ENCODE measurements at places on chromosomes 11 and 22.
A peak's percentile ranks its signal among the peaks of the same experiment; 100 is the strongest.

DNA sequence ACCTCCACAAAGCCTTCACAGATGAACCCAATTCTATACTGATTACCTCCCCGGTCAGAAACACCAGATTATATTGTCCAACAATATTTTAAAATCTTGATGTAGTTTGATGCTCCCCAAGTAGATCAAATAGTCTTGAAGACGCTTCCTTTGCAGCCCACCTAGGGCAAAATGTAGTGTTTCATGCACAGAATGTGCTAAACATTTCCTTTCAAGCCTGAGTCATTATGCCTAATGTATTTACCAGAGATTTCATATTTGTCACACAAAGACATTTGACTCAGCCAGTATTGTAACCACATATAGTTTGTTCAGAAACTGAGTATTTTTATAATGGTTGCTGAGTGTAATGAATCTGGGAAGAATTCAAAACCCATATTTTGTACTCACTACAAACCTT is 1396.8 kb downstream of the LRRC4C start:
- no peak for DNase-seq

GRCh38 chr11:59668188-59668949 is 468 bp downstream of the PATL1 start:
- no peak for DNase-seq

DNA sequence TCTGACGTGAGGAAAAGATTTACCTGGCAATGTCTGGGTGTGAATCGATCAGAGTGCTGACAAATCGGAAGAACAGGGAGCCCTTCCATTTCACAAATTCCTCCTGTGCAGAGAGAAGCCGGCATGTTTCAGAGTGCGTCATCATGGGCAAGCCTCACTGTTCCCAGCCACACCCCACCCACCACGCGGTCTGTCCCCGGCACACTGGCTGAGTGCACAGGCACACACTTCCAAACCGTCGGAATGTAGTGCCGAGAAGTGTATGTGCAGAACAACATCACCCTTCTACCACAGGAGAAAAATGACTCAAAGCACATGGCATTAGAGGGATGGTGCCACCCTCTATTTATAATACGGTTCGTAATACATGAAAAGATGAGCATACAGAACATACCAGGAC is 47.5 kb downstream of the NCAPD3 start:
- DNase-seq: no peak

DNA sequence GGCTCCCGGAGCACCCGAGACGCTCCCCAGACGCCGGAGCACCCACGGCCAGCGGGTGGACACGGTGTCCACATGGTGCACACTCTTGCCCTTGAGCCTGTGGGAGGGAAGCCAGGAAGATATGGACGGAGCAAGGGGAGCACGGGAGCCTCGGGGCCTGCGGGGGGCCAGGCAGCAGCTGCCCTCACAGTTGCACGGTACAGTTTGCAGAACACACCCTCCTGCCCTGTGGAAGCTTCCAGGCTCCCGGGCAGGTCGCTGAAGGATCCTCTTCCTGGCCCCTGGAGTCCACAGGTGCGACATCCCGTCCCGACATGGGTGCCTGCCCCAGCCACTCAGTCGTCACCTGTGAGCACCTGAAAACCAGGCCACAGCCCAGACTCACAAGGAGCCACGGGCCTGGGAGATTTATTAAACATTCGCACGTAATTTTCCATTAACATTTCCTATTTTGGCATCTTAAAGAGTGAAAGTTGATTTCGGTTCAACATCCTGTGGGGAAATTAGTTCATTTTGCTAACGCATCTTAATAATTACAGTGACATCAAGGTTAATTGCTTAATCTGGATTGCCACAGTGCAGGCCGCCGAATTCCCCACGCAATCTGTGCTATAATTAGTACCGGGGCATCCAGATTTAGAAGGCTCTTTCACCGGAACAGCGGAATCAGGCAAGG is 253.3 kb downstream of the BRD1 start:
- no peak for DNase-seq

GRCh38 chr22:28425211-28425610 is 254.4 kb downstream of the TTC28 start:
- DNase-seq: no peak

- no peak for DNase-seq
Observed at GRCh38 chr11:65470433-65471049, 28.3 kb upstream of the MALAT1 start.

- DNase-seq: no peak
Observed at GRCh38 chr22:46362203-46362933, 26.9 kb downstream of the TRMU start.

- DNase-seq: no peak
Observed at GRCh38 chr11:78208257-78209165, 19.8 kb downstream of the USP35 start.

GRCh38 chr11:65808744-65809341 is 22.0 kb downstream of the OVOL1 start:
- DNase-seq: no peak

GRCh38 chr11:2406878-2407410 is 6.4 kb downstream of the TSSC4 start:
- DNase-seq: no peak

DNA sequence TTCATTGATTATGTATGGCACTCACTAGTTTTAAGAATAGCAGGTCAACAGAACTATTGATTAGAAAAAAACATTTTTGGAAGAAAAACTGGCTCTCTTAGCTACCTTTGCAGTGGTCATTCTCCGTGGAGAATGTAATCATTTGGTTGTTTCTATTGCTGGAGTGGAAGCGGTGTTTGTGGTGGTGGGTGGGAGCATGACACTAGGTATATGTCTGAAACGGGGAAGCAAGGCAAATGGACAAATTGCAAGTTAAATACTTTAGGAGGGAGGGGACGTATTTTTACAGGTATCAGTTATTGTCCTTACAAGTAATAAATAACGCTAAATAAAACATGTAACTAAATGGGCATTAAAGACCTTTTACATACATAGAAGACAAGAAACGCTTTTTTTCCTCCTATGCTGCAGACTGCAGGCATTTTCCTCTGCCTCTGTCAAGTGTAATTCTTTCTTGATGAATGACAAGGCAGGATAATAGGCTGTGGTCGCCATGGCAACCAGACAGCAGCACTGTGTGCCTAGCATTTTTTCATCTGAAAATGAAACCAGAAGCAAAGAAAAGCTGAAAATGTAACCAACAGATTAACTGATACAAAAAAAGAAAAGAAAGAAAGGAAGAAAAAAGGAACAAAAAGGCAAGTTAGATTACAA is 46.2 kb downstream of the BLID start:
- DNase-seq: peak; percentile 49

- DNase-seq: no peak
Observed at GRCh38 chr22:49880281-49880680, 26.6 kb downstream of the ZBED4 start.

GRCh38 chr11:128133501-128133900 is 453.9 kb downstream of the ETS1 start:
- no peak for DNase-seq

DNA sequence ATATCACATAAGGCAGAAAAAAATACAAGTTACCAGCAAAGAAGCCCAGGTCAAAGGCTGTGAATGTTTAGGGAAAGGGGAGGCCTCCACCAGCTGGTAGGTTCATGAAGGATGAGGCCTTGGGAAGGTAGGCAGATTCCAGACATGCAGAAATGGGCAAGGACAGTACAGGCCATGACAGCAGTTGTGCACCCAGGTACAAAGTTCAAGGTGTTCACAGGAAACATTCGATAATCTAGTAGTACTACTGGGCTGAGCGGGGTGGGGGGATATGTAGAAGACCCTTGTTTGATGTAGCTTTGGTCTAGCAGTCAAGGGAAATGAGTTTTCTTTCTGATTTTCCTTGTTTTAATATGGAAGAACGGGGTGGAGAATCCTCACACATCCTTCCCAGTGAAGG is 152.8 kb upstream of the RASSF10 start:
- DNase-seq: no peak

- DNase-seq: no peak
Observed at GRCh38 chr11:111179184-111179910, 66.2 kb upstream of the POU2AF2 start.

GRCh38 chr11:19237381-19237780 is 3.4 kb downstream of the E2F8 start:
- no peak for DNase-seq

- peak; percentile 67 for DNase-seq
Observed at GRCh38 chr11:44766112-44766971, 39.6 kb downstream of the TSPAN18 start.

DNA sequence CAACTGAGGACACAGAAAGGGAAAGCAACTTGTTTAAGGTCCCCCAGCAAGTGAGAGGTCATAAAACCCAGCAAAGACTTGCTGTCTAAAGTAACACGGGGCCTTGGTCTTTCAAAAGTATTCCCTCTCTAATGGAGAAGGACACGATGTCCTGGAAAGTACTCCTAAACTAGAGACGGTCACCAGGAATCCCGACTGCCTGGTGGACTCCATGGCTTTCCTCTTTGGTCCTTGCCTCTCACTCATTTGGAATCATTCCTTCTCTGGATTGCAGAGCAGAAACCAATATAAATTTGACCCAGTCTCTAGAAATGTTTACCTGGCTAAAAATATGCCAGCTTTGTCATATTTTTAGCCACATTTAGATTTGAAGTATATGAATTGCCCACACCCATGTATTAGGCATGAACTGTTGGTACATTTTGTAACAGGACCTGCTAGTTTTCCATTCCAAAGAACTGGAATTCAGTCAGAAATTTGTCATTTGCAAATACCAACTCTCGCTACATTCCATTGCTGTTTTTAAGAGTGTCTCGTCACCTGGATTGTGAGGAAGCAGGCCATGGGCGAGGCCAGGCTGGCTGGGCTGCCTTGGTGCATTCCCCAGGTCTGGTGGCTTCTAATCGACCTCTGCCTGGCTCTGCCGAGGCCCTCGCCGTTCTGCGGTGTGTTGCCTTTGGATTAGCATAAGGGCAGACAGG is 12.9 kb downstream of the NAV2 start:
- DNase-seq: no peak

GRCh38 chr11:108693852-108694251 is 29.0 kb downstream of the DDX10 start:
- no peak for DNase-seq

DNA sequence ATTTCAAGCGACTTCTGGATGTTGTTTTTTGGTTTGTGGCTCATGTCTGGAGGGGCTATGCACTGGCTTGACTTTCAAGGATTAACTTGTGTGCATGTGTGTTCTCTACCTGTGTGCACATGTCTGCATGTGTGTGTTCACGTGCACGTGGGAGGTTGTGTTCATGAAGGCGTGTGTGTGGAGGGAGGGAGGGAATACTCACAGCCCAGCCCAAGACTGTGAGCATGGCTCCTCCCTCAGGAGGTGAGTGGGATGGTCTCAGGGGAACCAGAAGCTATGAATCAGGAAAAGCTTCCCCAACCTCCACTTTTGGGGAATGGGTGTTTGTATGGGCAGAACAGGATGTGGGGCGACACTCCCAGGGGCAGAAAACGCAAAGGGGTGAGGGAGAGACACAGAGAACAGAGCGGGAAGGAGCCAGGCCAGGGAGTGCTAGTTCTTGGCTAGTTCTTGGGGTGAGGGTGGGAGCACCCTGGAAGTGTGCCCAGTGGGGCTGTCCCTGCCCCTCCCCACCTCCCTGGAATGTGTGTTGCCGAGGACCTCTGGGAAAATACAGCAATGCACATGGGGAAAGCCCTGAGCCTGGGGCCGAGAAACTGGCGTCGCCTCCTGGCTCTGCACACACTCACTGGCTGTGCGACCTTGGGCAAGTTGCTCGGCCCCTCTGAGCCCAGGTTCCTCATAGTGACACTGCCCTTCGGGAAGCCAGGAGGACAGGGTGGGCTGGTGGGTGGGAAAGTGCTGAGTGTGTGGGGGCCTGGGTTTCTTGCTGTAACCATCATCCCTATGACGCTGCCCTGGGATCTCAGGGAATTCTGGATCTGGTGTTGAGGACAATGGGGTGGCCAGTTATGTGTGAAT is 16.9 kb upstream of the ALX4 start:
- no peak for DNase-seq

DNA sequence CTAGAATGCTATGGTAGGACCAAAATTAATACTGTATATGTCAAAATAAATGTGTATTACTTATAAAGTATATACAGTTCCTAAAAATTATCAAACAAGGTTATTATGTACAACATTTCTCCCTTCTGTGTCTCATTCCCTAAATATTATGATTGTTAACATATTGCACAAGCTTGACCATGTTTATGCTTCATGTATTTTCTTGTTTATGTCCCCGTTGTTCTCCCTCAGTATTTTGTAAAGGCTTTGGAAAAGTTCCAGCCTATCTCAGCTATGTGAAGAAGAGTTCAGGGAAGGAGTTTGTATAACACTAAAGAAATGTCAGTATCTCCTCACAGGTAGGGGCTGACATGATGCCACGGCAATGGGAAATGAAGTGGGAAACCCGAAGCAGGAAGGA is 19.6 kb downstream of the ADM start:
- no peak for DNase-seq

DNA sequence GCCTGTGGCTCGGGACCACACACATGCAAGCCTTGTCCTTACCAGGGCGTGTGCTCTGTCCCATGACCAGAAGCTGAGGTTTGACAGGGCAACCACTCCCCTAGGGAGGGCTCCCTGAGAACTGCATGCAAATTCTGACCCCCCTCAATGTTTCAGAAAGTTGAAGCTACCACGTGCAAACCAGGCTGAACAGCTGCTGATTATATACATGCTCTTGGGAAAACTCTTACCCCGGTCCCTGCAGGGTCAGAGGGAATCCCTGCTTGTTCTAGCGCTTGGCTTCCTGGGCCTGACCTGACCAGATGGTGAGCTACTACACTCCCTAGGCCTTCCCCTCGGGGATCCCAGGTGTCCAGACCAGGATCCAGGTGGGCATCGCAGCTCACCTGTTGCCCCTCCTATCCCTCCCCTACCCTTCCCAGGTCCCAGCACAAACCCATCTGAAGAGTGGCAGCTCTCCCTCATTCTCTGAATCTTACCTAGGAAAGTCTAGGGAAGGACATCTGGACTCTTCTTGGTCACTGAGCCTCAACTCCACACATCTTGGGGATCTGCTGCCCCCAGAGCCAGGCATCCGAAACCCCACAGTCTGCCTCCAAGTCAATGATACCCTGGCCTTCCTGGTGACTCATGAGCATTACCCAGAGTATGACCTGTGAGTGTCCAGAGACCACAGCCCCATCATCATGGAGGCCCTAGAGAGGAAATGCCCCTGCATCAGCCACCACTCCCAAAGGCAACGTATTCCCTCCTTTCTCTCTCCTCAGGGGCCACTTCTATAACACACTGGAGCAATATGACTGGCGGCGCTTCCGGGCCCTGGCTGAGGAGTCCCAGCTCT is 61.5 kb downstream of the BTG4 start:
- DNase-seq: no peak

GRCh38 chr22:29098296-29098695 is 25.5 kb downstream of the KREMEN1 start:
- DNase-seq: no peak

DNA sequence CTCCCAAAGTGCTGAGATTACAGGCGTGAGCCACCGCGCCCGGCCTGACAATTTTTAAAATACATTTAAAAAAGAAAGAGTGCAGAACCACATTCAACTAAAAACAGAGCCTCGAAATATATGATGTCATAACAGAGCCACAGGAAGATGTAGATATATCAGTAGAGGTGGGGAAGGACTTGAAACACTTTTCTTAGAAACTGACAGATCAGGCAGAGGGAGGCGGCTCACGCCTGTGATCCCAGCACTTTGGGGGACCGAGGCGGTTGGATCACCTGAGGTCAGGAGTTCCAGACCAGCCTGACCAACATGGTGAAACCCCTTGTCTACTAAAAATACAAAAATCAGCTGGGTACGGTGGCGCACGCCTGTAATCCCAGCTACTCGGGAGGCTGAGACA is 7.0 kb downstream of the MLC1 start:
- DNase-seq: no peak
